CD4-positive, alpha-beta T cell treated with Interleukin-17A for 4 hours (primary cell): ENCODE measurements at places on chromosomes 5 and 9.

- no peak for DNase-seq
Observed at GRCh38 chr9:77968506-77968905, 63.1 kb downstream of the GNAQ start.

DNA sequence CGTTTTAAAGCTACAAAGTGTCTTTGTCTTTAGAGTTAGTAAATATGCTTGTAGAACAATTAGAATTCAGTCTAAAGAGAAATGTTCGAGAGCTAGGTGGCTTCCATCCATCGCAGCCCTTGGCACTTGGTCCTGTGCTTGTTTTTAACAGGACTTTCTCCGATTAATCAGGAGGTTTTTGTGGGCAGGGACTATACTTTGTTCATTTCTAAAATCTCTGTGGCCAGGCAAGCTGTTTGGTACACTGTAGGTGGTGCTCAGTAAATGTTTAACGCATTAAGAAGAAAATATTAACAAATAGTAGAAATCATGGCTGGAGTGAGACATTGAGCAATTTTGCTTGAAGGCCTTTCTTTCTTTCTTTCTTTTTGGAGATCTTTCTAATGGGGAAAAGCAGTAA lies 20.8 kb downstream of the AGXT2 start:
- no peak for DNase-seq

DNA sequence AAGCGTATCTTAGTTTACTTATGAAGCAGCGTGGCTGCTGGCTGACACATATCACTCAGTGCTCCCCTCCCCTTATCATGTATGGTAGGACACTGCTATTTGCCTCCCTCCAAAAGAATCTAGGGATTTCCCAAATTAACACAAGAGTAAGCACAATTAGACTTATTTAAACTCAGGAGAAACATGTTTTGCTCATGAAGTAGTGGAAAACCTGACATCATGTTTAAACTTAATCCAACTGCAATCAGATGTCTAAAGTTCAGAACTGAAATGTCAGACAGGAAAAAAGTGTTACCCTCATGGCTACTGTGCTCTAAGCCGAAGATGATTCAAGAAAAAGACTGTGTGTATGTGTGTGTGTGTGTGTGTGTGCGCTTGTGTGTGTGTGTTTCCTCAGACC lies 324.1 kb upstream of the TNC start:
- no peak for DNase-seq

DNA sequence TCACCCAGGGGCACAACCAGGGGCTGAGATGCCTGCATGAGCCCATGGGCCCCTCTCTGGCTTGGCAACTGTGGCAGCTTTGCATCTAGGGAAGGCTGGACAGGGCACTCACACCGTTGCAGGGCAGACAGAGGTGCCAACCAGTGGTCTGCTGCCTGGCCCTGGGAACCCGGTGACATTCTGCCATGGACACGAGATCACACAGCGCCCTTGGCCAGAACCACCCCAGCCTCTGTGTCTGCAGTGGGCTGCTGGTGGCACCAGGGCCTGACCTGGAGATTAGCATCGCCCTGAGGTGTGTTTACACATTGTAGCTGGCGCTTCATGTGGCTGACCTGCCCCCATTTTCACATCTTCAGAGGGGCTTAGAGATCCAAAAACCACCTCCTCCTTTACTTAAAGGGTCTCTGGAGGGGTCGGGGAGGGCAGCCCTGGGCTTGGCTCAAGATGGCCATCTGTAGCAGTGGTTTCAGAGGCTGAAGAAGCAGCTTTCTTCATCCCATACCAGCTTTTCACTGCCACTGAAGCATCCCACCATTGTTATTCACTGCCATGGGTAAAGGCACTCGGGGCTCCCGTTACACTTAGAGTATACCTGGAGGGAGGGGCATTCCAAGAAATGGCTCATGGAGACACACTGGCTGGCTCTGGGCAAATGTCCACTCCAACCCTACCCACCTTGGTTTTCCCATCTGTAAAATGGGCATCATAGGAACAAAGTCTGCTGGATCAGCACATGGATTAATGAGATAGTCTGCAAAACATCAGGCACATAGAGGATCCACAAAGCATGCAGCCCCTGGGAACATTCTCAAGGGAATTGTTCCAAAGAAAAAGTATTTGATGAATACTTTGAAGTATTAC lies 11.4 kb downstream of the DCANP1 start:
- no peak for DNase-seq

DNA sequence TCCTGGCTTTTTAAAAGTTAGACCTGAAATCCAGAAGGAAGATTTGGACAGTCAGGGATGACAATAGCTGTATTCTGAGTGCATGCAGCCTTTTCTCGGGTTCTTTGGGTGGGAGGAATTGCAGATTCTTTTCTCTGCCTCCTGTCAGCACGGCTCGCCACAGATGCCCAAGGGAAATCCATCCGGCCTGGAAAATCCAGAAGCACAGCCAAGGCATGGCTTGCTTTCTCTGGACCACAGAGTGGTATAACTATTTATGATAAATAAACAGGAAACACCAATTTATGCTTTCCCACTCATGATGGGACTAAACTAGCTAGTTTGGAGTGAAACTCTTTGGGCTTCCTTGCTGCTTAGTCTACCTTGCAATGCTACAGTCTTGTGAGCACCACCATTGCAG lies 59.1 kb downstream of the C9orf152 start:
- DNase-seq = no peak

DNA sequence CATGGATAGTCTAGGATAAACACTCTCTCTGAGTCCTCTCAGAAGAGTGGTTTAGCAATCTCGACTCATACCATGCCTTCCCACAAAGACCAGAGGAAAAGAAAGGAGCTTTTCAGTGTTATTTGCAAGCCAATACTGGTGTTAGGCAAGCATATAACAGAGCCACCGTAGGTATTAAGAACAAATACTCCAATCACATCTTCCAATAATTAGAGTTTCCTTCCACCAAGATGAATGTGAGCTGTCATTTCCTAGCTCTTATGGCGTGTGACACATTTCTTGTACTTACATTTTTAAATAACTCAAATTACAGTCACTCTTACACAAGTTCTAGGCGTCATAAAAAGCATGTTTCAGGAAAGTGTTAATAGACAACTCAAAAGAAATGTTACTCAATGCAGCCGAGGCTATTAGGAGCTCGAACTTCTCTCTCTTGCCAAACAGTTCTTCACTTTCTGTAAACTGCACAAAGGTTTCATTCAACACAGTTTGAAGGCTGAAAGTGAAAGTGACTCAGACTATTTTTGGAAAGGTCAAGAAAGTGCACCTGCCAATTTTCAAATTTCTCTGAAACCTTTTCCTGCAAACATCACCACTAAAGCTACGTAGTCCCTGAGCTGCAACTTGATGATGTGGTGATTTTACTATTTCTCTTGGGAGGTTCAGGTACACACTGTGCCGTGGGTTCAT lies 153.8 kb downstream of the AUH start:
- DNase-seq = no peak

GRCh38 chr9:2335260-2335659 lies 286.3 kb upstream of the VLDLR start:
- DNase-seq = no peak

DNA sequence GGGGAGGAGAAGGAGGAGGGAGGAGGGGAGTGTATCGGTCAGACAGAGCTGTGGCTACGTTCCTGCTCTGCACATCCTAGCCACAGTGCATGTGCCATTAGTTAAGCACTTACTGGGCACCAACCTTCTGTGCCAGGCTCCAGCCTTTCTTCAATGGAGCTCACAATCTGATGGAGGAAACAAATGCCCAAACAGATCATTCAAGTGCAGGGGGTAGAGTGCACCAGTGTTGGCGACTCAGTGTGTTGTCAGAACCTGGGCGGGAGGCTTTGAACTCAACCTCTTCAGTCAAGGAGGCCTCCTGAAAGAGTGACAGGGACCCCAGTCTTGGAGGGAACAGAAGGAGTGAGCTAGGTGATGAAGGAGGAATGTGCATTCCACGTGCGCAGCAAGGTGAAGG lies 51.9 kb upstream of the SHB start:
- no peak for DNase-seq

DNA sequence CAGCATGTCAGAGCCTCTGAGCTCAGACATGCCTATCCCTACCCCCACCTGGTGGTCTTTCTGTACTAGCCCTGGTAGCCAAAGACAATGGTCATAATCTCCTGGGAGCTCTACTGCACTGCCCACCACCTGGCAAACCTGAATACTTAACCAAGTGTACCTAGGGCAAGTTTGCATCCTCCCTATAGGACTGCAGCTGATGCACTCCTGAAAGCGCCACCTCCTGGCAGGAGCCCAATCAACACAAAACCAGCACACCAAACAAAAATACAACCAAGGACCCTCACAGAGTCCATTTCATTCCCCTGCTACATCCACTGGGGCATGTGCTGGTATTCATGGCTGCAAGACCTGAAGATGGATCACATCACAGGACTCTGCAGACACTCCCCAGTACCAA lies 14.8 kb upstream of the FAM174A start:
- no peak for DNase-seq

DNA sequence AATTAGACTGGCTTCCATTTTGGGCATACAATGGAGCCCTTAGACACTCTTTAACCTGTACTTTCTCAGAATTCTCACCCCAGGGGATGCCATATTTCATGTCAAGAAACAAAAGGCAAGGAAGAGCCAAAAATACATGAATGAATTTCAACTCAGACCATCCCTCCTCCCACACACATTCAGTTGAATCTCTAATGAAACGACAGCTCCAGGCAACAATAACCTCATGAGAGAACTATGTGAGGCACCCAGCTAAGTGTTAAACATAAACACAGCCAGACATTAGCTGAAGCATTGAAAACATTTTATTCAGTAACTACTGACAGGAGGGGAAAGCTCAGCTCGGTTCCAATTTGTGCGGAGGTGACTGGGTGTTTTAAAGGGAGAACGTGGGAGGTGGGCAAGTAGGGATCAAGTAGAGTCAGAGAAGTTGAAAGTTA lies 1359.1 kb upstream of the CDH9 start:
- DNase-seq = no peak

- peak; percentile 71 for DNase-seq
Observed at GRCh38 chr5:80960531-80961375, 590 bp downstream of the RASGRF2 start.

- DNase-seq = no peak
Observed at GRCh38 chr9:107142430-107142829, 140.6 kb upstream of the RAD23B start.

- DNase-seq = peak; percentile 11
Observed at GRCh38 chr5:152560512-152561137, 155.5 kb upstream of the NMUR2 start.

DNA sequence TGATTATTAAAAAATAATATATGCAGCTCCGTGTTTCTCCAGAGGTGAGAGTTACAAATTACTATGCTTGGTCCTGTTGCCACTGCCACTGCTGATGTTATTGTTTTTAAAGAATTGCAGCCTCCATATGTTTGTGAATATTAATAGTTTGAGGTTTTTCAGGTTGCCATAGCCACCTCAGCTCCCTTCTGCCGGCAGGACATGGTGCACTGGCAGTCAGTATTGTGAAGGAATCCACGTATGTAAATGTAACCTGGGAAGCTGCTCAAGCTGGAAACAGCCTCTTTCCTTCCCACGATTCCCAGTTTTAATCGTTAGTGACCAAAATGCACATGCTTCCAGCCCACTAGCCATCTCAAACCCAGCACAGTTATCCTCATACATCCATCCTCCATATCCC lies 184.4 kb upstream of the CCNG1 start:
- no peak for DNase-seq

GRCh38 chr5:148810823-148811222 lies 15.6 kb upstream of the ADRB2 start:
- DNase-seq = peak; percentile 11

- DNase-seq = no peak
Observed at GRCh38 chr9:14345354-14346230, 31.7 kb upstream of the NFIB start.

DNA sequence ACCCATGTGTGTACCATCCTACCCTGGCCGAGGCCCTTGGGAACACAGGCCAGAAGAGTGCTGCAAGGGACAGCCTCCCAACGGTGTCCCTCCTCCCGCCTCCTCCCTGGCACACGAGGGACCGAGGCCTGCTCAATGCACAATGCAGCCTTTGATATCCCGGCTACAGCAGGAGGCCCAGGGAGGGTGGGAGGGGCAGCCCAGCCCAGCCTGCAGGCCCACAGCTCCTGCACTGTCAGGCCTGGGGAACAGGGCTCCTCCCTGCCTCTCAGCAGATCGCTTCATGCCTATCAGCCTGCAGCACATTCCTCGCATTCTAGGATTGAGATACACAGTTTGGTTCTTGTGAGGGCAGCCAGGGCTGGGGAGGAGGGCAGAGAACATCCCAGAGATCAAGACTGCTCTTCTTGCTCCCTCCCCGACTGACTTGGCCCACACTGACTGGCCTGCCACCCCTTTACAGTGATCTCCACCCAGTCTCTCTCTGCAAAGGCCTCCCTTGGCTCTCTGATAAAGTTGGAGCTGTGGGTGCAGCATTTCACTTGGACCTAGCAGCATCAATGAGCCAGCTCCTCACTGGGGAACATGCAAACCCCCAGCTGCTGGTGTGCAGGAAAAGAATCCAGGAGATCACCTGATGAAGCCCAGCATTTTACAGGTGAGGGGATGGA lies at the start of gene SH3TC2:
TSS of gene SH3TC2 (minus strand) at position 46 of the 671 bp plus-strand sequence. CDS start at position 6, 40 bp downstream.
- DNase-seq = no peak

DNA sequence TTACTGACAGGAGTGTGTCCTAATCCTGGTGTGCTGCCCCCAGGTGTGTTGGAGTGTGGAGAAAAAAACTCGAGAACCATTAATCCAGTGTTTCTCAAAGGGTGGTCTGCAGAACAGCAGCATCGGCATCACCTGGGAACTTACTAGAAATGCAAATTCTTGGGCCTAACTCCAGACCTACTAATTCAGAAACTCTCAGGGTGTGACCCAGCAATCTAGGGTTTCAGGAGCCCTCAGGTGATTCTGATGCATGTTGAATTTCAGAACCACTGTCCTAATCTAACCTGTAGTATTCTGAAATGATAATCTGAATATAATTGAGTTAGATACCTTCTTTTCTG lies 30.0 kb upstream of the IL6ST start:
- no peak for DNase-seq

DNA sequence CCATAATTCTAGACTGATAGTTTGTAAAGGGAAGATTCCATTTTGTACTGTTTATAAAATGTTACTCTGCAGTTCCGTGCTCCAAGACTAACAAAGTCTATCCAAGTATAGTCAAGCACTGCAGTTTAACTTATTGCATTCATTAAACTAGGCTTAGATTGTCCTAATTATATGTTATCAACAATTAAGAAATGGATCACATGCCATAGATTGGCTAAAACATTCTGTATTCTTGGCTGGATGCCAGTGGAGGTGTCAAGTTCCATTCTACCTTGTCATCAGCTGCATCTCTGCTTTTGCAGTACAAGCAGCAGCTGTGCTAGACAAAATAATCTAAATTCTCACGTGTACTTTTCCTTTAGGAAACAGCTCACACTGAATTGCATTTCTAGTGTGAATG lies 69.4 kb upstream of the MEF2C start:
- DNase-seq = no peak

GRCh38 chr9:15253197-15253596 lies 53.8 kb downstream of the TTC39B start:
- DNase-seq = no peak

DNA sequence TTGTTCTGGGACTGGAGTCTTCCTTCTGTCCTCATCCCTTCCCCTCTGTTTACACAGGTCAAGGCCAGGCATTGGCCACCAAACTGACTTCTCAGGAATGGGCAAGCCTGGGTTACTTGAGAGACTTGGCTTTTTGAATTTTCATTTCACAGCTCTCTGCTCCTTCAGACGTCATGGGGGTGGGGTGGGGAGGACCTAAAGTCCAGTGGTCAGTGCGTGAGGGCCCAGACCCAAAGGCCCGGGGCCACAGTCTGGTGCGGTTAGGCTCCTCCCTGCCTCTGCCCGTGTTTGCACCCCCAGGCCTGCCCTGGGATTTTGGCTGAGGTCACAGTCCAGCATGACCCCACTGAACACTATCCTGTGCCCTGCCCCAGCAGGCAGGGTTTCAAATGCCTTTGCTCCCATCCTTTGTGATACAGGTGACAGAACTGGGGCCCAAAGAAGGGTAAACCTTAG lies 4.1 kb upstream of the CXXC5 start:
- DNase-seq = no peak
